ENCODE measurements at places on chromosomes 11 and 22.
A peak's percentile ranks its signal among the peaks of the same experiment; 100 is the strongest.

- no peak for DNase-seq
Measured at GRCh38 chr11:1338201-1339065, 29.0 kb upstream of the TOLLIP start.

DNA sequence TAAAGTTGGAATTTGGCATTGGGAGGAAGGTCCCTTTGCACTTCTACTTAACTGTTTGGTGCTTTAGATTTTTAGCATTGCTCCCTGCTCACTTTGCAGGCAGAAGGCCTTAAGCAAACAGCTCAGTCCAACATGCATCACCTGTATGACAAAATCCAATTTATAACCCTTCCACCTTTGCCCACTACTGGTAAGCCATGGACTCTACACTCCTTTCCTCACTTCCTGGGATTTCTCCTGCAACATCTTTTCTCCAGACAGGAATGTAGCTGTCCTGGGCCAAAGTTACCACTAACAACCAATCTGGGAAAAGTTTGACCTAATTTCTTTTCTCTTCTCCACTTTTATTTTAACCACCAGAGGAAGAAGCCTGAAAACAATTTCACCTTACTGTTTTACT, 1.8 kb upstream of the OR2D2 start:
- no peak for DNase-seq

GRCh38 chr11:15988693-15989231, 367.6 kb downstream of the SOX6 start:
- DNase-seq: no peak

DNA sequence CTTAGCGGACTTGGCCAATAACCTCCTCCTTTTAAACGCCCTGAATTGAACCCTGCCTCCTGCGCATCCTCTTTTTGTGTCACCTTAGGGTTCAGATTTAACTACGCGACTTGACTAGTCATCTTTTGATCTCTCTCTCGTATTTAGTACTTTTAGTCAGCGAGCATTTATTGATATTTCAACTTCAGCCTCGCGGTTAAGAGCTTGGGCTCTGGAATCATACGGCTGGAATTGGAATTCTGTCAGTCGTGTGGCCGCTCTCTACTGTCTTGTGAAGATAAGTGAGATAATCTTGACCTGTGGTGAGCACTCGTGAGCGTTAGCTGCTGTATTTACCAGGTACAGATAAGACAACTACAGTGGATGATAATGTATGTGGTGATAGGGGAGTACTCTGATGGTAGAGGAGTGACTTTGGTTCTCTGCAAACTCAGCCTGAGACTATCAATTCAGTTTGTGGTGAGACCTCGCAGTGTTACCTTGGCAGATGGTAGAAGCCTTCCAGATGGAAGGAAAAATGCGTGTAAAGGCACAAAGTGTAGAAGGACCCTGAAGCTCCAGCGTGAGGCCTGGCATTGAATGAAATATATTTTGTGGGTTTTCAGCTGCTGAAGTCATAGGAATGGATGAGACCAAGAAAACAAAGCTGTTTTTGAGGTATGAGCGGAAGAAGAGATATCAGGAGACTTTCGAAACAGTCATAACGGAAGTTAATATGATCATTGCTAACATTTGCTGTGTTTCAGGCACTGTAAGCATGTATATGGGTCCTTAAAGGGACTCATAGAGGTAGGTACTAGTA, 682 bp downstream of the ATM start:
- DNase-seq: peak; percentile 76

- peak; percentile 69 for DNase-seq
Measured at GRCh38 chr11:77725433-77725832, 87.8 kb upstream of the CLNS1A start.

All from GM12865 (cell line).